ENCODE measurements at places on chromosomes 16 and 17.

DNA sequence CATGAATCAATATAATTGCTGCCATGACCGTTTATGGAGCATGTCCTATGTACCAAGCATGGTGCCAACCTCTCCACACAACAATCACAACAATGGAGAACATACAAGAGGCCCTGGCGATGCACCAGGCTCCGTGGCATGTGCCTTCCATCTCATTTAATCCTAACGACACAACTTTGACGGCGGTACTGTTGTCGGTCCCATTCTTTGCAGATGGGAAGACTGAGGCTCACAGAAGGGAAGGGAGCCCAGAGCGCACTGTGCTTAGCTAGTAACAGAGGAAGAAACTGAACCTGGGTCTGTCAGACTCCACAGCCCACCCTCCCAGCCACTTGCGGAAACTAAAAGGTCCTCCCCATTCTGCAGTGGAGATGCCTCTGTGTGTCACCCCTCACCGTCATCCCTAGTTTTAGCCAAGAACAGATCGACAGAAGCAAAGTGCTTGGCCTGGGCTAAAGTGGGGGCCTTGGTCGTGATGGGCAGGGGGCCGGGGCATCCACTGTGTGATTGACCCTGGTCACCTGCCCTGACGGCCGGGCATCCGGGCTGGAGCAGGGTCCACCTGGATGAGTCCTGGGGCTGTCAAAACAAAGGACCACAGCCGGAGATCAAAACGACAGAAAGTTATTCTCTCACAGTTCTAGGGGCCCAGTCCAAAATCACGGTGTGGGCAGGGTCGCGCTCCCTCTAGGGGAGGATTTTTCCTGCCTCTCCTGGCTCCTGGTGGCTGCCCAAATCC, 183.9 kb downstream of the C16orf95 start:
- DNase-seq, result no peak

DNA sequence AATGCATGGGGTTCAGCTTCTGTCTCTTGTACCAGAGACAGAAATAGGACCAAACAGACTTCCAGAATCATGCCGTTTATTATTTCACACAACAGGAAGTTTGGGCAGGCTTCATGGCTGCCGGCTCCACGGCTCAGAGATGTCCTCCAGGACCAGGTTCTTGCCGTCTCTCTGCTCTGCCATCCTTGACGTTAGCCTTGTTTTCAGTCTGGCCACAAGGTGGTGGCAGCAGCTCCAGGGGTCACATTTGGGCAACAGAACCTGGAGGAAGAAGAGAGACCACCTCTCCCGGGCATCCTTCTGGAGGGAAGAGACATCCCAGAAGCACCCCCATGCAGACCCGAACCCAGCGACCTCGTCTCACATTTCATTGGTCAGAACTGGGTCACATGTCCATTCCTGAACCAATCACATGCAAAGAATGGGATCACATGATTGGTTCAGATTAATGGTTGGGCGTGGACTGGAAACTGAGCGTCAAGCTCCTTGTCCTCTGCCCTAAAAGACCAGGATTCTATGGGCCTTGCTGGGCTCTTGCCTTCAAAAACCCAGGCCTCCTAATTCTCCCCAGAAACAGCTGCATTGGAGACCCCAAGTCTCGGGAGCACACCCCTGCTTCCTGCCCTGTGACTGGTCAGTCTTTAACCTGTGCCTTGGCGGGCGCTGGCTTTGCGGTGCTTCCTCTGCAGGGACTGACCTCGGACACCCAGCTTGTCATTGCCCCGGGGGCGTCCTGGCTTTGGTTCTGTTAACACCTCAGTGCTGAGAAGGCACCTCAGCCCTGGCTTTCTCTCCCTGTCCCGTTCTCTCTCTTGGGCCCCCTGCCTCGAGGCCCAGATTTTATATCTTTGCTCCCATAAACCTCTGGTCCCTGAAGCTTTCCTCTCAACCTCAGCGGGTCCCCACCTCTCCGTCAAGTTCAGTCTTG, 63.3 kb downstream of the IRF8 start:
- no peak for DNase-seq

- DNase-seq, result no peak
These were observed 10.1 kb downstream of the TEKT5 start for GRCh38 chr16:10684511-10685151.

GRCh38 chr17:13594762-13595598, 6.7 kb downstream of the HS3ST3A1 start:
- DNase-seq, result peak; percentile 59

- DNase-seq, result no peak
These were observed 24.0 kb downstream of the CDH5 start for GRCh38 chr16:66390346-66391108.

- no peak for DNase-seq
These were observed 12.1 kb upstream of the DBNDD1 start for GRCh38 chr16:90031186-90031930.

GRCh38 chr16:27431773-27432532, 30.0 kb downstream of the IL21R start:
- DNase-seq, result no peak
